Omental fat pad (tissue), 4 donors: ENCODE measurements at places on chromosomes 16 and 17.
A peak's percentile ranks its signal among the peaks of the same experiment; 100 is the strongest.

GRCh38 chr16:28313587-28313986, 21.3 kb downstream of the SBK1 start:
- no peak for DNase-seq

- DNase-seq, result no peak
Measured at GRCh38 chr16:11370084-11370931, 25.0 kb downstream of the RMI2 start.

DNA sequence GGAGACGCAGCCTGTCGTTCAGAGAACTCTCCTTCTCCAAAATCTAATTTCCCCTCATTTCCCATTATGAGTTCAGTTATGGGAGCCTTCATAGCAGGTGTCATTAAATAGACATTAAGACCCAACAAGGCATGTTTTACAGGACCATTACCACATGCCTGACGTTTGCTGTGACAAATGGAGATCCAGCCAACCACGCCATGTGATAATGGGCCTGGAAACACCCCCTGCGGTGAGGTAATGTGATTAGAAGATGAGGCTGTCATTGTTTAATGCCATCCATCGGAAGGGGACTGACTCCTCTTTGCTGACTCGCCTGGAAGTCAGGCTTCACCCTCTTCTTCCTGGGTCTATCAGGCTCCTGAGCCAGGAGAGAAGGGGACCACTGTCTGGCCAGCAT, 76.9 kb downstream of the WSCD1 start:
- DNase-seq, result no peak

- no peak for DNase-seq
Measured at GRCh38 chr17:63358111-63358839, 87.8 kb downstream of the CYB561 start.

DNA sequence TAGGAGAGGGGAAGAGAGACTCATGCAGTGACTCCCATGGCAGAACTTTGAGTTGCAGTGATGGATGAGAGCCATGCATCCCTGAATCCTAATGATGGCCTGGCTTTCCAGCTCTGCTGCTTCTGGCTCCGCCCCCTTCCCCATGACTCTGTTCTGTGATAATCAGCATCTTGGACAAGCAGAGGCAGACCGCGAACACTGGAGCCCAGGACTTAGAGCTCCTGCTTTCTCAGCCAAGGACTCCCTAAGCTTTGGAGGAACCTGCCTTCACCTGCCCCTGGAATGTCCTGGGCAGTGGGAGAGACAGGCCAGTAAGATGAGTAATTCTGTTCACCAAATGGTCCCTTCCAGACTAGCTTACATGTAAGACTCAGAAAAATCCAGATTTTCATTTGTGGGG, 12.5 kb downstream of the CCDC92B start:
- DNase-seq, result no peak

DNA sequence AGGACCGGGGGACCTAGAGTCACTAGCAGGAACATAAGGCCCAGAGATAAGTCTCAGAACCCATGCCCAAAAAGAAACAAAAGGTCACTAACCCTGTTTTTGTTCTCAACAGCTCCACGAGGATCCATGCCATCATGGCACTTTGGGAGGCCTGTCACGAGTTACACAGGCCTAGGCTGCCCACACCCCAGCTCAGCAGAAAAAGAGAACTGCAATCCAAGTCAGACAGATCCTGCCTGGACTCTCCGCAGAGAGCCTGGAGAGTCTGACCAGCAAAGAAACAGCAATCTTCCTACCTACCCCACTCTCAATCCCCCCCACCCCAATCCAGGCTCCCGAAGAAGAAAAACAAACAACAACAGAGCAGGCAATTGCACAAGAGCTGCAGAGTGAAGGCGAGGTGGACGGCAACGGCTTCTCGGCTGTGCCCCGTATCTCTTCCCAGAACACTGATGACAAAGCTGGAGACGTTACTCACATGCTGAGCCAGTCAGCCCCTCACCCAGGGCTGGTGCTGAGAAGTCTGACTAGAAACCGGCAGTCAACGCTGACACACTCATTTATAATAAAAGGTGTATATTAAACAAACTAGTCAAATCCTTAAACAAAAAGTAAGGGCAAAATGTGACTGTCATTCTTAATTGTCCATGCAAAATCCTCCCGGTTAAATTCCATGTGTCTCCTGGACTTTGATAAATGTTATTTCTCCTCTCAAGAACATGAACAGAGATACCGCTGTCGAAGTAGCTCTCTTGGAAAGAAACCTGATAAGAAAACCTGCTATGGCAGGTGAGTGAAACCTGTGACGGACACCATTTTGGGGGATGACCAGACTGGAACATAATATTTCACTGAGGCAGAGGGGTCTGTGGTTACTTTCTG, 89.3 kb downstream of the SMG6 start:
- DNase-seq, result peak; percentile 40

DNA sequence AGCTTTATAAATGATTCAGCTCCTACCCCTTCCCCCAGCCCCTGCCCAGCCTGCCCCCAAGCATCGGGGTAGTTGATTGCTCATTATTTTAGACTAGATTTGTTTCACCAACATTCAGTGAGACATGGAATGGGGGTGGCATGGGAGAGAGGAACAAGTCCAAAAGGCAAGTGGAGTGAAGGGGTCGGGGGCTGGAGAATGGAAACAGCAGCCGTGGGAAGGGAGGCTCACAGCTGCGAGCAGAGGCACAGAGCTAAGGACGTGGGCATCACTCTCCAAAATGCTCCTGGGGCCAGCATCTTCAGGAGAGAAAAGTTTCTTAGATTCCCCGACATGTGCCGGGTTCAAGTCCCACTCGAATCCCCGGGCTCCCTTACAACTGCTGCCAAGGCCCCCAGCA, 19.3 kb downstream of the PIPOX start:
- DNase-seq, result no peak

- no peak for DNase-seq
Measured at GRCh38 chr16:55280587-55280986, 43.4 kb upstream of the IRX6 start.

DNA sequence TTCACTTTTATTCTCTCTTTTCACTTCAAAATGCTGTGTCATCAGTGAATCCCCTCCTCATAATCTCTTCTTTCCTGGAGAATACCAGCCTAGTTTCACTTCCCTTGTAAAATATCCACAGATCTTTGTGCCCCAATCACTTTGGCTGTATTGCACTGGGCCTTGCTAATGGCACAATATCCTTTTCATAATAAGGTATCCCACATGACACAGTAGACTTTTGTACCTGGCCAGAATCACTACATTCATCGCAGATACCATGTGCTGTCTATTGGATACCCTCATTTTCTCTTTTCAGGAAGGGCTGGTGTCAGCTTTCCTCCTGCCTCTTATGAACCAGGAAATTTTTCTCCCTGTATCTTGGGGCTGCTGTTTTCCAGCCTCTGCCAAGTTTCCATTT, 25.7 kb upstream of the TOX3 start:
- no peak for DNase-seq

- no peak for DNase-seq
Measured at GRCh38 chr16:69561901-69562300, 3.9 kb upstream of the NFAT5 start.

- DNase-seq, result no peak
Measured at GRCh38 chr17:82283208-82283749, 9.8 kb upstream of the CSNK1D start.

DNA sequence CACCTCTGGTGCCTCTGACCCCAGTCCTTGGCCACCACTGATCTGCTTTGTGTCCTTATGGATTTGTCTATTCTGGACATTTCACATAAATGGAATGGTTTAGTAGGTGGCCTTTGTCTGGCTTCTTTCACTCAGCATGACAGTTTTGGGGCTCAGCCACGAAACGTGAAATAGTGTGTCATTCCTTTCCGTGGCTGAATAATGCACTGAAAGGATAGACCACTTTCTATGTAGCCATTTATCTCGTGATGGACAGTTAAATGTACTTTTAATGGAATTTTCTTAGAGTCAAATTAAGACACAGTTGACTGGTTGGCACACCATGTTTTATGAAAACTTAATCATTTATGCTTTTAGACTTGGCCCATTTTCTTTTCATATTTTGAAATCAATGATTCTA, 57.4 kb downstream of the LITAF start:
- DNase-seq, result no peak

DNA sequence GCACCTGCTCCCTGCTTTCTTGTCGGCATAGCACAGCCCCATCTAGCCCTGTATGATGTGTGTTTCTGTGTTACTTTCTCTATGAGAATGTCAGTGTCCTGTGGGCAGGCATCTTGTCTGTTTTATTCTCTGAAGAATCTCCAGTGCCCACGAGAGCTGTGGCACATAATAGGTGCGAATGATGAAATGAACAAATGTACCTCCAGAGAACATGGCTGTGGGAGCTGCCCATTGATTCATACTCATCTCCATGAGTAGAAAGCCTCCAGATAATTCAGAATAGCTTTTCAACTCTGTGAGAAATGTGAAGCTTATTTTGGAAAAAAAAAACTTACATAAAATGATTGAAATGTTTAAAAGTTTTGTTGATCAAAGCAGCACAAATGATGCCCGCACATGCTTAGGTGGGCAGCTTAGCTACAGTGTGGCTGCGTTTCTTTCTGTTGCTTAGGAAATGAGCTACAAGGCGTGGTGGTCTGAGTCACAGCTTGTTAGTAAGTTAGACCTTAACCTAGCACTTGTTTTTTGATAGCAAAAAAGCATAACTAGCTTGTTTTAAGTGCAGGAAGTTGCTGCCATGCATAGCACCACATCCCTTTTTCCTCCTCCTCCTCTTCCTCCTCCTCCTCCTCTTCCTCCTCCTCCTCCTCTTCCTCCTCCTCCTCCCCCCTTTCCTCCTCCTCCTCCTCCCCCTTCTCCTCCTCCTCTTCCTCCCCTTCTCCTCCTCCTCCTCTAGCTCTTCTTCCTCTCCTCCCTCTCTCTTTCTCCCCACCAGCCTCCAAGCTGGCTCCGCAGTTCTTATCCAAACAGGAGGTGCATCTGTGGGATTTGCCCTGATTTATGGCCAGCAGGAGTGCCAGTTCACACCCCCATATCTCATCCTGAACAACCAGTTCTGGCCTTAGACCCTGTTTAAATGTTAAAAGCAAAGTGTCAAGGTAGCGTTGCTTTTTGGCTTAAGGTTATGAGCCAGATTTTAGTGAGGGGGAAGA, 221.5 kb downstream of the IRF8 start:
- no peak for DNase-seq

DNA sequence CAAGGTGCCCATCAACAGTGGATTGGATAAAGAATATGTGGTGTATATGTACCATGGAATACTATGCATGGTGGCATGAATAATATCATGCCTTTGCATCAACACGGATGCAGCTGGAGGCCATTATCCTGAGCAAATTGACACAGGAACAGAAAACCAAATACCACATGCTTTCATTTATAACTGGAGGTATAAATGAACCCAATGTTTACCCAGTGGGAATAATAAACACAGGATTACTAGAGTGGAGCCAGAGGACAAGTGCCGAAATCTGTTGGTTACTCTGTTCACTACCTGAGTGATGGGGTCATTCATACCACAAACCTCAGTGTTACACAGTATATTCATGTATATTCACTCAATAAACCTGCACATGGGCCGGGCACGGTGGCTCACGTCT, 125.2 kb downstream of the CDH11 start:
- DNase-seq, result no peak

- no peak for DNase-seq
Measured at GRCh38 chr17:27290916-27291598, 2.9 kb upstream of the WSB1 start.
